ENCODE measurements at places on chromosomes 6 and 20.

GRCh38 chr6:47822856-47823554 lies 41.2 kb downstream of the OPN5 start:
- no peak for DNase-seq

- peak; percentile 32 for DNase-seq
Observed at GRCh38 chr6:4017834-4018170, 61.1 kb downstream of the FAM217A start.

DNA sequence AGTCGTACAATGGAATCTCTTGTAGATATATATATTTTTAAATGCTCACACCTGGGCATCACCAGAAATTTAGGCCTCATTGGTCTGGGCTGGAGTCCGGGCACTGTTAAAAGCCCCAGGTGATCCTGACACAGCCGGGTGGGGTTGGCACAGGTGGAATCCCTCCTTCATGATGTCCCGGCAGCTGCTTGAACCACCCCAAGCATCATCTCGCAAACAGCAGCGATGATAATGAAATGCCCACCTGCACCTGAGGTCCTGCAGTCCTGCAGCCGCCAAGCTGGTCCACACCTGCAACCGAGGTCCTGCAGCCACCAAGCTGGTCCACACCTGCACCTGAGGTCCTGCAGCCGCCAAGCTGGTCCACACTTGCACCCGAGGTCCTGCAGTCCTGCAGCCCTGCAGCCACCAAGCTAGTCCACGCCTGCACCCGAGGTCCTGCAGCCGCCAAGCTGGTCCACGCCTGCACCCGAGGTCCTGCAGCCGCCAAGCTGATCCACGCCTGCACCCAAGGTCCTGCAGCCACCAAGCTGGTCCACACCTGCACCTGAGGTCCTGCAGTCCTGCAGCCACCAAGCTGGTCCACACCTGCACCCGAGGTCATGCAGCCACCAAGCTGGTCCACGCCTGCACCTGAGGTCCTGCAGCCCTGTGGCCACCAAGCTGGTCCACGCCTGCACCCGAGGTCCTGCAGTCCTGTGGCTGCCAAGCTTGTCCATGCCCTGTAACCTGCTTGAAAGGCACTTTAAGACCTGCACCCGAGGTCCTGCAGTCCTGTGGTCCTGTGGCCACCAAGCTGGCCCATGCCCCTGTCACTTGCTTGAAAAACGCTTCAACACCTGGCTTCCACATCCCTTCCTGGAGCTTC lies 261.2 kb downstream of the DLL1 start:
- no peak for DNase-seq

DNA sequence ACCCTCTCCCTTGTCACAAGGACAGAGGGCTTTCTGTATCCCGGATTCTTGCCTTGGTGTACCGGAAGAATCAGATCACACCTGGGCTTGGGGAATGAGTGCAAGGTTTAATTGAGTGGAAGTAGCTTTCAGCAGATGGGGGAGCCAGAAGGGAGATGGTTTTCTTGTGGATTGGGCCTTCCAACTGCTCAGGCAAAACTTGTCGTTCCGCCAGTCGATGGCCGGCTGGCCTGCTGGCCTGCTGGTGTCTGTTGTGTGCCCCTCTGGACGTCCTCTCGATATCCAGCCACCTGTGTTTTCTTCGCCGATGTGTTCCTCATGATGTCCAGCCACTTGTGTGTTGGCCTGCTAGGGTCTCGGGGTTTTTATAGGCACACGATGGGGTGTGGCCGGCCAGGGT lies 168.1 kb downstream of the CDKAL1 start:
- DNase-seq, result no peak
